Stimulated activated CD8-positive, alpha-beta memory T cell treated with anti-CD3 and anti-CD28 coated beads, Interleukin-7, amount 100 ng/mL, for 1 hour (primary cell): ENCODE measurements at places on chromosomes 6 and 20.

- no peak for DNase-seq
These were observed 39.8 kb upstream of the KIF25 start for GRCh38 chr6:167957626-167958025.

GRCh38 chr6:125198398-125198937, 44.9 kb downstream of the TPD52L1 start:
- no peak for DNase-seq

GRCh38 chr6:138278326-138278725, 60.0 kb upstream of the PBOV1 start:
- DNase-seq = no peak

- no peak for DNase-seq
These were observed 13.5 kb downstream of the MBOAT1 start for GRCh38 chr6:20198775-20199174.

- no peak for DNase-seq
These were observed 25.4 kb downstream of the CHRNA4 start for GRCh38 chr20:63335711-63336110.

DNA sequence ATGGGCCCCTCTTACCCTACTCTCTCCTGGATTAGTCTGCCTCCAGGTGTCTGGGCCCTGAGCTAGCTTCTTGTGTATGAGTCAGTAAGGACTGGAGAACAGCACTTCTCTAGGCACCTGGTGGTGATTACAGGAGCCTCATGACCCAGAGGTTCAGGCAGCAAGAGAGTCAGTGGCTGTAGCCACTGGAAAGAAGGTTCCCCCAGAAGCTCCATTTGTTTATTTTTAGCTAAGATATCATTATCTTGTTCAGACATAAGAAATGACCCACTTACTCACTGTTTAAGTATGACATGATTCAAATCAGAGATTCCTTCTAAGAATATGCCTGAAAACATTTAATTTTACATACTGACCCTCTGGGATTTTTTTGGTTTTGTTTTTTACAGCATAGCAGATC, 23.6 kb upstream of the SLC4A11 start:
- no peak for DNase-seq

GRCh38 chr20:40654876-40655275, 34.2 kb downstream of the MAFB start:
- no peak for DNase-seq

DNA sequence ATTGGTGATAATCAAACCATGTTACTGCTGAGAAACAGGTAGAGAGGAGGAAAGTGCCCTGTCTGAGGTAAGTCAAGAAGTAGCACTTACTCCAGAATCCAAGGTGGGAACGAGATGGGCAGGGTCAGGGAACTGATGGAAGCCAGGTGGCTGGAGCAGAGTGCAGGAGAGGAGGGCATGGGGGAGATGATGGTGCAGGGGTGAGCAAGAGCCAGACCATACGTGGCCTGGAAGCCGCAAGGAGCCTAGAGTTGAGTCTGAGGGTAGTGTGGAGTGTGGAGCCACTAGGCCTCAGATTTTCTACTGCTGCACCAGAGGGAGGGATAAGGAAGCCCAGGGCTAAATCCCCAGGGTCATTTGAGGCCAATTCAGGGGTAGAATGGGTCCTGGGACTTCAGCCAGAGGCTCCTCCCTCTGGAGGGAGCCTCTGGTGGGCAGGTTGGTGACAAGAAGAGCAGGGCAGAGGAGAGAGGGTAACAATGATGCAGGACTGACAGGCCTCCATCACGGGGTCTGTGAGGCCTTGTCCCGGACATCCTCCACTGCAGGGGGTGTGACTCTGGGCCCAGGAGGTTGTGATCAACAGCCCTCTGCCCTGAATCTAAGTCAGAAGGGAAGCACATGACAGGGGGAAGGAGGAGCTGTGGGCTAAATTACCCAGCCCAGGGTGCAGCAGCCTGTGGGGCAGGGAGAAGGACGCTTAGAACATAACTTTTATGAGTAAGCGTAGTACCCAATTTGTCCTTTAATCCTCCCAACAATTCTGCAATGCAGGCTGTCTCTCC, 28.7 kb downstream of the COX4I2 start:
- DNase-seq = no peak

GRCh38 chr20:19631410-19631809, 126.6 kb upstream of the RIN2 start:
- no peak for DNase-seq
